ENCODE measurements at places on chromosomes 5 and 9. TPM values are rescaled to one million over a fixed set of nuclear protein-coding genes. Genes with fewer than 3 reads are reported as not detected.

Gene C5orf52
- not detected for total RNA-seq

Gene CMYA5
- total RNA-seq: 0.27 TPM

DNA sequence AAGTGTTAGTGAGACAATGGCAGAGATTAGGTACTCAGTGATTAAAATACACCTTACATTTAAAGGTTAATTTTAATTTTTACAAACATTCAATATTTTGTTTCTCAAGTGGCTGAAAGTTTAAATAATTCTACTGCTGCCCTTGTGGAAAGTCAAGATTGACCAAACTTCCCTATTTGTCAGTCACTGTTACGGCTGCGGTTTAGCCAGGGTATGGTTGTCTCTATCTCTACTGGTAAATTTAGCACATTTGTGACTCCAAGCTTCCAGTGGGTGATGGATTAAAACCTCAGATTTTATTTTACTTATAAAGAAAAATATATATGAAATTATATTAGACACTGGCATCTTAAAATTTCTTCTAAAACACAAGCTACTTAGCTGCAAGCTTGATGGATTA lies 368.4 kb downstream of the CDH18 start:
- no peaks in the 10 kb centered on the region for H3K36me3 ChIP-seq
- no peaks in the 10 kb centered on the region for H3K27me3 ChIP-seq

DNA sequence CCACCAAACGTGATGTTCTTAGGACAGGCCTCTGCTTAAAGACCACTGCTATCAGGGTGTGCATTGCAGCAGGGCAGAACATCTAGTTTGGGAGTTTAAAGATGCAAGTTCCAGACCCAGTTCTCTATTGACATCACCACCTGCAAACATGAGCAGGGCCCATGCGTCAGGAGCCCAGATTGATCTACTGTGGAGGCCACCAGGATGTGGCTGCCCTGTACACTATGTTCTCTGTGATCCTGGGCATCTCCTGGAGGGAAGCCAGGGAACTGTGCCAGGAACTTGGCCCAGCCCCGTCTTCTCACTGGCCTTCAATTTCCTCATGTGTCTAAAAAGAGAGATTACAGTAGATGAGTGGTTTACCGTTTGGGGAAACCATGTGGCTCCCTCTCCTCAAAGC lies 87.1 kb downstream of the PDE6A start:
- H3K4me3 ChIP-seq: no peak overlapping the region
- no peak overlapping the region for H3K27ac ChIP-seq
- DNase-seq: peak; percentile 54

- no peaks in the 10 kb centered on the region for H3K4me1 ChIP-seq
- H3K27ac ChIP-seq: no peak overlapping the region
- DNase-seq: no peak
- H3K4me3 ChIP-seq: no peak overlapping the region
- H3K36me3 ChIP-seq: peaks cover 96% of the 10 kb centered on the region
- no peaks in the 10 kb centered on the region for H3K27me3 ChIP-seq
Observed at GRCh38 chr5:157359356-157360055, 93.6 kb downstream of the CYFIP2 start.
